CD4-positive, alpha-beta T cell treated with Interleukin-4 for 1 hour (primary cell): ENCODE measurements at places on chromosomes 16 and 17.
A peak's percentile ranks its signal among the peaks of the same experiment; 100 is the strongest.

GRCh38 chr16:181565-182021, 1.3 kb downstream of the HBQ1 start:
- DNase-seq: no peak

GRCh38 chr17:40448213-40448638, 5.0 kb downstream of the IGFBP4 start:
- DNase-seq: no peak

- DNase-seq: peak; percentile 46
These were observed 15.0 kb downstream of the SLC7A5 start for GRCh38 chr16:87854053-87854906.

DNA sequence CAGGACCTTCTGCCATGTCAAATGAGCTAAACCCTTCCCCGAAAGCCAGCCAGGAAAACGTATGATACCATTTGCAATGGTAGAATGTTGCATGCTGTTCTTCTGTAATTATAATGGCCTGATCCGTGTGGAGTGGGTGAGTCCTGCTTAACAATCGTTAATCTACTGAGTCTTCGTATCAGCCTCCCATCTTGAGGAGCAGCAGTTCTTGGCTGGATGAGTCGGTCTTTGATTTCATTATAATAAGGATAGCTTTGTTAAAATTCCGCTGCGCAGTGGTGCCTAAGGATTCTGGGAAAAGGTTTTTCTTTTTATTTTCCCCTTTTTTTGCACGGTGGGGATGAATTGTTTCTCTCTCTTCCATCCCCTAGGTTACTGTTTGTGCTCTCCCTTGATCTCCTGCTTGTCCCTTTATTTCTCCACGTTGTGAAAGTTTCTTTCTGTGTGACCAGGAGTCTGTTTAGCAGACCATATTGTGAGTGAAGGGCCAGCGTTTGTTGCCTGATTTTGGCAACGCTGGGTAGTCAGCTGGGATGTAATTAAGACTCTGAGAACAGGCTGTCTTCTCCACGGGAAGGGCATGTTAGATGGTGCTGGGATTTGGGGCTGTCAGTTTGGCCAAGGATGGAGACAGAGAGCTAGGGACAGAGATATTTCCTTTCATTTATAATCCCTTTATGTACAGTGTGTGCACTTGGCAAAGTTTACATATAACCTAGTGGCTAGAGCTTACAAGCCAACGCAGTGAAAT, 263.0 kb downstream of the FTO start:
- no peak for DNase-seq

DNA sequence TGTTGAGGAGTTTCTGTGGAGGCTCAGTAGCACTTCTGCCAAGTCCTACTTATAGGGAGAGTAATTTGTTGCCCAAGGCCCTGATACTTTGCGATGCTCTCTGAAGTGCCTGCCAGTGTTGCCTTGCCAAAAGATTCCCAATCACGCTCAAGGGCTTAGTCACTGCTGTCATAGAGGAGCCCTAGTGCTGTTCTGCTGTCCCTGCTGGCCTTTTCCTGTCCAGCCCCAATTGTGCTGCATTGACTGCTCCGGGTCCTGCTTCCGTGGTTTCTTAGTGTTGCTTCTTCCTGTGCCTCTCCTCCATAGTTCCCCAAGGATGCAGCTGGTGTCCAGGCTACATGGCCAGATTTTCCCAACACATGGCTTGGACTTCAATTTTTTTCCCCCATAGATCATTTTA, 13.9 kb downstream of the NUP93 start:
- DNase-seq: no peak

DNA sequence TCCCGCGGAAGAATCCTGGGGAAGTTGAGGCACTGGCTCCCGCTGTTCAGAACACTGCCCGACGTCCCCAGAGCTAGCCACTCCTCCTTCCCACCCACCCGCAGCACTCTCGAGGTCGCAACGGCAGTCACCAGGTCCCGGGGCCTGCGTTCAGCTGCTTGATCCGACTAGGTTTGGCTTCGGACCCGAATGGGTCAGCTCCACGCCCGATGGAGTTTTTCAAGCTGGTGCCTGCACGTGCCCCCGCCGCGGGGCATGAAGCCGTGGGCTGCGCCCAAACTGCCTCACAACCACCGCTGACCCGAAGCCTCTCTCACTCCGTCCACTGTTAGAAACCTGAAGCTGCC, 12.4 kb upstream of the ODF4 start:
- DNase-seq: no peak

- DNase-seq: no peak
These were observed 10.4 kb downstream of the SEC14L1 start for GRCh38 chr17:77151186-77151585.

GRCh38 chr16:17743578-17743977, 272.8 kb upstream of the XYLT1 start:
- no peak for DNase-seq

DNA sequence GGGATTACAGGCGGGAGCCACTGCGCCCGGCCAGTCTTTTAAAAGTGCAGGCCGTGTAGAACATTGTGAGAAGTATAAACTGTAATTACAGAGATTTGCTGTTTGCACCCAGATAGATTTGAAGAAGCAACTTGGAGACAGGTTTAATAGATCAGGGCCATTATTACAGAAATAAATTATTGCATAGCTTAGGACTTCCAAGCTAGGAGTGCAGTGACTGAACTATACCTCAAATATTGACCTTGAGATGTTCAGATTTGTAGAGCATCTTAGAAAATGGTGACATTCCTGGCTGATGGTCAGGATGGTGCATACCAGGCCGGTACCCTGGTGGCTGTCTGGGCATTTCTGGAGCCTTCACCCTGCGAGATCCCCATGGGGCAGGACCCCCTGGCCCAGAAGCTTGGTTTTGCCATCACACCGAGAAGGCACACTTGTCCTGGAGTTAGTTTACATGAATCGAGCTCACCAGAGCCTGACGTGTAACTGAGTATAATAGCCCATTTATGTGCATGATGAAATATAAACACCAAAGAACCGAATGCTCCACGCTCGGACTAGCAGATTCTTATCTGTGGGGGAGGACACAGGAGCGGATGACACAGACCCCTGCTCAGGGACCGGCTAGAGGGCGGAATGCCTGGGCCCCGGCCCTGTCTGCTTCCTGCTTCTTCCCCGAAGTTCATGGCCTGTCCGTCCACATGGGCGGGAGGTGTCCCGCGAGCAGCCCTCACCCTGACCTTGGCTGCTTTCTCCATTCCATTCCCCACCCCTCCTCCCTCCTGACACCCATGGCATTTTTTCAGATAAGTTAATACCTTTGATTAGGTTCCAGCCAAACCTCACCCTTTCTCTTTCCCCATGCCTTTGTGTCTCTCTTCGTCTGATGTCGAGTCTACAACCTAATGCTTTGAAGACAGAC, 32.1 kb downstream of the CCDC40 start:
- DNase-seq: no peak

DNA sequence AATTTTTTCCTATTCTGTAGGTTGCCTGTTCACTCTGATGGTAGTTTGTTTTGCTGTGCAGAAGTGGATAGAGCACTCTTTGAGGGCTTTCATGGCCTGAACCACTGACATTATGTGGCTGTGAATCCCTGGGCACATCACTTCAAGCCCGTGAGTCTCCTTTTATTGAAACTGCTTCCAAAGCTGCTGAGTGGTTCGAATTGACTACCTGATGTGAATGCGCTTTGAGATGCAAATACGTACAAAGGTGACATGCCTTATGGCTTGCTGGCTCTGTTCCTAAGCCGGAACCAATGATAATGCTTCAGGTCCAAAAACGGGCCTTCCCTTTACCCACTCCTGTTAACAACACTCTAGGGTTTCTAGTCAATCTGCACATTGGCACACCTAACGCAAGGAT, 34.3 kb downstream of the ASPA start:
- DNase-seq: no peak

DNA sequence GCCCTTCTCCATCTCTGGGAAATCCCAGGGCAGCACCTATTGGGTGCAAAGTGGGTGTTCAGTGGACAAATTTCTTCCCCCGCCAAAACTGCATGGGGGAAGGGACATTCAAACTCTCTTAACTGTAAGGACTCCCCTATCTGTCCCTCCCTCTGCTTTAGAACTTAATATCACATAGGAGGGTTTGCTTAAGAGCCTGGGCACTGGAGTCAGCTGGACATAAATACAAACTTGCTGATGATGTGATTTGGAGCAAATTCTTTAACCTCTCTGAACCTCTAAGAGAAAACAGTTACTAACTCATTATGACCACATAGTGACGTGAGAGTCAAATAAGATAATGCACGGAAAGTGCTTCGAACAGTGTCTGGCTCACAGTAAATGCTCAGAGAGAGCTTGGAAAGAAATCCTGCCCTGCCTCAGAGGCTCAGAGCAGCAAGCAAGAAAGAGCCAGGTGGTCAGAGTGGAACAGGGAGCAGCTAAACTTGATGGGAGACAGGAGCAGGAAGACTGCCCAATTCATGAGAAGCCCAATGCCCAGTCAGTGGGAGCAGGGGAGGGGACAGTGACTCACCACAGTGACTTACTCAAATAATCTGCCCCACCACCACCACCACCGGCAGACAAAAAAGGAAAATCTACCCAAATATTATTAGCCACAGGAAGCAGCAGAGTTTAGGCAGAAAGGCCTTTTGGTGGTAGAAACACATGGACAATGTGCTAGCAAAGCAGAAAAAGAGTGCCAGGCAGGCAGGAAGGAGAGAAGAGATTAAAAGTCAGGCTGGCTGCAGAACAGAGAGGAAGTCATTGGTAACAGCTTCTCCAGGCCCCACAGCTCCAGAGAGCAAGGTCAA, 23.9 kb upstream of the CCL1 start:
- DNase-seq: no peak

DNA sequence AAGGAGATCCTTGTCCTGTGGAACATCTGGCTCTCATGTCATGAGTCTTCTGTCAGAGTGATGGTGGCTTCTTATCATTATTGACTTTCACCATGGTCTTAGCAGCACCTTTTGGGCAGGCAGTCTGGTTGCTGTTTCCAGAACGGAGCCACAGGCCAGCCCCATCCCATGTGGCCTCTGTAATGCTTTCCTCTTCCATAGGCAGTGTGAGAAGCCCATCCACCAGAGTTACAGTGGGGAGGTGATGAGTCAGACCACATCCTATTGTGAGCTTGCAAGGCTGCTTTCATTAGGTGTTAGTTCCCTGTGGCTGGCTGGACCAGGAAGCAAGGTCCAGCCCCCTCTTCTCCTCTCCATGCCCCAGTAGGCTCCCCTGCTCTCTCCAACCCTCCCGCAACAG, 30.8 kb upstream of the SPACA3 start:
- DNase-seq: no peak

DNA sequence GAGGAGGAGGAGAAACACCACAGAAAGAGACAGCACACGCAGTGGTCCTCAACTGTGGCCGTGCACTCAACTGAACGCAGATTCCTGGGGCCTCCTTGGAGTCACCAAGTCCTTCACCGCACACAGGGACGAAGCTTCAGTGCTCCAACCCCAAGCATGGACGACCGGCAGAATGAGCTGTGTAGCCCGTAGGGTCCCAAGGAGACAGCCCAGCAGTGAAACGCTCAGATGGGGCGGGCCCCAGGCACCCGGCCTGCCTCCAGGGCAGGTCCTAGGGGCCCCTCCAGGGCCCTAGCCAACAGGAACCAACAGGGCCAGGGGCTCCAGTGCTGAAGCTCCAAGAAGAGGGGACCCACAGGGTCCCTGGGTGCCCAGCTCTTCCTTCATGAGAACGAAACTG, 13.2 kb downstream of the RAB40B start:
- DNase-seq: no peak

DNA sequence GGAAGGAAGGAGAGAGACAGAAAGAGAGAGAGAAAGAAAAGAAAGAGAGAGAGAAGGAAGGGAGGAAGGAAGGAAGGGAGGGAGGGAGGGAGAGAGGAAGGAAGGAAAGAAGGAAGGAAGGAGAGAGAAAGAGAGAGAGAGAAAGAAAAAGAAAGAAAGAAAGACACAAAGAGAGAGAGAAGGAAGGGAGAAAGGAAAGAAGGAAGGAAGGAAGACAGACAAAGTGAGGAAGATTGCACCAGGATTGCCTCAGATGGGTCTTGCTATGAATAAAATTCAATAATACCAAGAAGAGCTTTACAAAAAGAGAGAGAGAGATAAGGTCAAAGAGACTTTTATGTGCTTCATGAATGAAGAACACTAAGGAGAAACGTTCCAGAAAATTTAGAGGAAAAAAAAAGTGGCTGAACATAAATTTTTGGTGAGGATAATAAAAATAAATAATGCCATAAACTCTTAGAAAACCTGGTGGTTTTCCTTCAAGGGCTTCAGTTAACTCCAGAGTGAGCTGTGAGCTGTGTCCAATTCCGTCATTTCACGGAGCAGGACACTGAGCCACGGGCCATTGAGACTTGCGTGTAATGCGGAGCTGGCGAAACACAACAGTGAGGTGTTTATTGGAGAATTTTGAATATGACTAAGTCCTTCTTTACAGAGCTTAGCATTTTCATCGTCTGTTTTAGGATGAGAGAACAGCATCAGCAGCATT, 72.7 kb upstream of the TNRC6C start:
- no peak for DNase-seq

DNA sequence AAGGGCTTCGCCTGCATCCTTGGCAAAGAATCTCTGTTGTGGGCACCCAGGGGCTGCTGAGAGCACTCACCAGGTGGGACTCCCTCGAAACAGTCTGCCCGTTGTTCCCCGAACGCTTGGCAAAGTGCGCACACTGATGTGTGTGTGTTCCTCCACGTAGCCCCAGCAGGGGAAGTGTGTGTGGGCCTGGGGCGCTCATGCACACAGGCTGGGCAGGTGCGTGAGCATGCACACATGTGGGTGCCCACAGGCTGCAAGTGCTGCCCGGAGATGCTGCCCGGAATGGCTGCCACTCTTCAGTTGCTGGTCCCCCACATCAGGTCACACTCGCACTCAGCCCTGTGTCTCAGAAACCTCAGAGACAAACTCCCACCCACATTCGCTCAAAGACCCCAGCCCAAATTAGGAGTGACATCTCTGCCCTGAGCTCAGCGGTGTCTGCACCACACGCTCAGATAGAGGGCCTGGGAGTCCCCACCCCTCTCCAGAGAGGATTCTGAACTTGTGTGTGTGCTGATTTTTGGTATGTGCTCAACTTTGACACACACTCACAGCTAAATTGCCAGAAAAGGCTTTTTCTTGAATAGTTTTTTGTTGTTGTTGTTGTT, 119.4 kb downstream of the MGAT5B start:
- no peak for DNase-seq

DNA sequence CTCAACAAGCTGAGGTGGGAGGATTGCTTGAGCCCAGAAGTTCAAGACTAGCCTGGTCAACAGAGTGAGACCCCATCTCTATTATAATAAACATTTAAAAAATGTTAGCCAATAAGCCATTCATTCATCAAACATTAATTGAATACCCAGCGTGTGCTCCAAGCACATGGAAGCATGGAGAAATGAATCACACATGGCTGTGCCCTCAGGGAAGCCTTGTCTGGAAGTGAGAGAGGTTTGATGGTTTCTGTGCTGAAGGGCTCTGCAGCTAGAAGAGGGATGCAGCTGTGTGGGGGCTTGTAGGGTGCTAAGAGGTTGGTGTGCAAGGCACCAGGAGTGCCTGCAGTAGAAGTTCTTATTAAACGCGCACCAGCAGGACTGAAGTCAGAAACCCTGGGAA, 11.2 kb downstream of the CYB5D2 start:
- DNase-seq: no peak

- DNase-seq: no peak
These were observed 28.3 kb downstream of the TRPV2 start for GRCh38 chr17:16443511-16444257.

- DNase-seq: no peak
These were observed 3.9 kb upstream of the COL1A1 start for GRCh38 chr17:50205111-50205962.
